ENCODE measurements at places on chromosomes 16 and 17.

DNA sequence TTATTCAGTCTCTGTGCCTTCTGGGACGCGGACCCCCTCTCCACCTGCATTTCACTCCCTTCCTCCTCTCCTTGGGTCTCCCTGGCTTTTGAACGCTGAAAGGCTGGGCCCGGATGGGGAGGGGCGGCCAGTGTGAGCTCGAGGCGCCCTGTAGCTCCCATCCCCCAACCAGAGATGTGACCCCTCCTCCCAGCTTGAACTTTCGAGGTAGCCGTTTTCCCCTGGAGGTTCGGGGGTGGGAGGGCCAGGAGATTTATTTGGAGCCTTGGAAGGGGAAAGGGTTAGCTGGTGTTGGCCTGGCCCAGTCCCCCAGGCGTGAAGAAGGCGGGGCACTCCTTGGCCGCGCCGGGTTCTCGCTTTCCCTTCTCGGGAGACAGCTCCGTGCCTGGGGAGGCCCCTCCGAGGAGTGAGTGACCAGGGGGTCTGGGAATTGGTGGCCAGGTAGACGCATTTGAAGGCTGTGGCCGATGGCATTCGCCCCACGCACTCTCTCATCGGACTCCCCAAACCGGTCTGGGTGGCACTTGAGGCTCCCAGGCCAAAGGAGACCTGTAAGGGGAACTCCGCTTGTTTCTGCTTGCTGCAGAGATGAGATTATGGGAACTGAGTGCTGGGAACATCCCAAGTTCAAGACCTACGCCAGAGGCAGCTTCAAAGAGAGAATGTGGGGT is 942 bp downstream of the LDAF1 start:
- DNase-seq, result no peak

GRCh38 chr16:85628265-85628556 is 15.1 kb downstream of the GSE1 start:
- no peak for DNase-seq

GRCh38 chr16:53971616-53972015 is 267.7 kb downstream of the FTO start:
- DNase-seq, result no peak

- no peak for DNase-seq
Observed at GRCh38 chr16:9874219-9874618, 308.0 kb downstream of the GRIN2A start.

DNA sequence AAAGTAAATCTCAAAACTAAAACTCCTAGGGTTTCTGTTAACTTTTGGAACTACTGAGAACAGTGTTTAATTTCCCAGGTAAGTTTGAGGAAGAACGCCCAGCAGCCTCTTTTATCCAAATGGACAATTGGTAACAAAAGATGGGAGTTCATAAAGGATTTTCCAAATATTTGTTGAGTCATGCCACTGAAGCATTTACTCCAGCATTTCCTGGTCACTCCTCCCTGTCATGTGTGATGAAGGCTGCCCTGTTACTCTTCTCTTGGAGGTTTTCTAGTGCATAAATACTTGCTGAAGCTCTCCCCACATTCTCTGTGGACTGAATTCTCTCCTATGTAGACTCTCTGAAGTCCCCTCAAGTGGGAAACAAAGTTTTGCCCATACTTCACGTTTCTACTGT is 16.5 kb downstream of the ZNF75A start:
- no peak for DNase-seq

- DNase-seq, result no peak
Observed at GRCh38 chr17:58703137-58703915, 10.9 kb downstream of the RAD51C start.

GRCh38 chr17:65001409-65002045 is 55.0 kb downstream of the GNA13 start:
- DNase-seq, result no peak

- no peak for DNase-seq
Observed at GRCh38 chr17:8691931-8692330, 52.7 kb downstream of the CCDC42 start.

GRCh38 chr16:4522051-4522581 is 16.5 kb downstream of the CDIP1 start:
- no peak for DNase-seq

GRCh38 chr17:81244358-81245023 is 5.4 kb downstream of the NDUFAF8 start:
- DNase-seq, result no peak

GRCh38 chr17:55335625-55336024 is 70.9 kb downstream of the HLF start:
- no peak for DNase-seq

- DNase-seq, result no peak
Observed at GRCh38 chr16:23855010-23855409, 19.2 kb downstream of the PRKCB start.

All from KG1 (cell line).